ENCODE measurements at places on chromosomes 2 and 18.

DNA sequence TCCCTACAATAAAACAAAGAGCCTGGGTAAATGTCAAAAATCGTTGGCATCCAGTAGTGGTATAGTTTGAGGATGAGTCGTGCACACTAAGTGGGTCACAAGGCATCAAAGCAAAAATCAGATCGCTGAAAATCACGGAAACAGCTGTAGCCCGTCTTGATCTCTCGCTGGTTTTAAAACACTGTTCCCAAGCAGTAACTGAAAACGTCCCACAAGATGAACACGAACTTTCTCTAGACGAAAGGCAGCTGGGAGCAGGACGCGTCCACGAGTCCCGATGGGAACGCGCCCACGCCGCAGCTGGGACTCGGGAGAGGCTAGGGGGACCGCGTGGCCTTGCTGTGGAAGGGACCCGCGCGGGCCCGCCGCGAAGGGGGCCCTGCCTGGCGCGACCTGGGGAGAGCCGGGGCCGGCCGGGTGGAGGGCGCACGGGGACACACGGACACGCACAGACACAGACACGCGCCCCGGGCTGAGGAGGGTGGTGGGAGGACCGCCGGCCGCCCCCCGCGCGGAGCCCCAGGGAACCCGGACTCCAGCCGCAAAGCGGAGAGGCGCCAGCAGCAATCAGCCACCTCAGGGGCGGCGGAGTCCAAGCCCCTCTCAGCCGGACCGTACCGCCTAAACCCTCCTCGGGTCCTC, 651 bp downstream of the STK17B start:
- no peak for DNase-seq

- DNase-seq = no peak
Measured at GRCh38 chr18:74977041-74977440, 231.9 kb downstream of the PTGR3 start.

DNA sequence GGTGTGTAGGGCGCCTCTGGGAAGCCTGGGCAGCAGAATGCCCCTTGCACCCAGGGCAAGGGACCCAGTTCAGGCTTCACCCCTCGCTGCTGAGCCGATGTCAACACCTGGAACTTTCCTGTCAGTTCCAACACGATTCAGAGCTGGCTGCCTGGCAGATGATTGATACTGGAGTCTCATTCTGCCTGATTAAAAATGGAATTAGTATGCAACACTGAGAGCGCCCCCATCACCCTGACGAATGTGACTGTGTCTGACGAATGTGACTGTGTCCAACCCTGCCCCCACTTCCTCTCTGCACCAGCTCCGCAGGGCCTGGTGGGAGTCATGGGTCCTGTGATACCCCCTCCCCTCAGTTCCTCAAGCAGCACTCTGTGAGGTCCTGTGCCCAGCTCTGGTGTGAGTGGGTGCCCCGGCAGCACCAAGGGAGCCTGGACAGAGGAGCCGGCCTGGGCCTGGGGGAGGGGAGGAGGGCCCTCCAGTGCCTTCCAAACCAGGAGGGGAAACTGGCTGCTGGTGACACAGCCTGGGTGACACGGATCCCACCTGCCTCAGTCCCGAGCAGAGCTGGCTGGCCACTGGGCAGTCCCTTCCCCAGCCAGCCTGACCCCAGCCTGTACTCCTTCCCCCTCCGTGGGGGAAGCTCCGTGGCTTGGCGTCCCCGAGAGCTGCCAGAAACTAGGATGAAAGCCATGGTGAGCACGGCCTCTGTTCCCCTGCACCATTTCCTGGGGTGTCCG, 41.4 kb upstream of the ALPP start:
- no peak for DNase-seq

DNA sequence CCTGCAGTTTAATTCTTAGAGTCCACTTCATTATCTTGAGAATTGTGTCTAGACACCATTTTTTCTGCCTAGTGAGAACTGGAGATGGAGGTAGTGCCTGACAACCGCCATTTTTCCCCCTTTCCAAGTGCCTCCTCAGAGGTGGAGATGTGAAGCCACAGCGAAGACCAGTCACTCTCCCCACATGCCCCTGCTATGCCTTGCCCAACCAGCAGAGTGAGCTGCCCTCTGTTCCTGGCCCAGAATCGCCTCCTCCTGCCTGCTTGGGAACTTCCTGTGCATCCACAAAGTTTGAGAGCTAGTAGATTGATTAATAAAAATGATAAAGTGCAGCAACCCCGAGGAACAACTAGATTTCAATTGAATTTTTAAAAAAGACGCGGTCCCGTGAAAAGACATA, 123.3 kb downstream of the CLIP4 start:
- DNase-seq = peak; percentile 6

DNA sequence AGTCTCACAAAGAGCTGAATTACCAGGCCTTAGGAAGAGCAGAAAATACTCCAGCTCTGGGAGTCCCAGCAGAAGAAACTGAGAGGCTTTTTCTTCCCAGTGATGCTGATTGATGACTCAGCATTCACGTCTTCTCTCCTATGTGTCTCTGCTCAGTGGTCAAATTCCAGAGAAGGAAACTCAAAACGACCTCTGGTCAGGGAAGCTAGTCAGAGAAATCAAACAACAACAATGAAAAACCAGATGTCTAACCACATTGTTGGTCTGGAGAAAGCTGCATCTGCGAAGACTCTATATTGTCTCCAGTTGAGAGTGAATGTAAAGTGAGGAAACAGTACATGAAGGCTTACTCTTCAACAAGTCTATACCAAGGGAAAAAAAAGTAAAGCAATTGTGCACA, 28.6 kb upstream of the CERS6 start:
- DNase-seq = no peak

DNA sequence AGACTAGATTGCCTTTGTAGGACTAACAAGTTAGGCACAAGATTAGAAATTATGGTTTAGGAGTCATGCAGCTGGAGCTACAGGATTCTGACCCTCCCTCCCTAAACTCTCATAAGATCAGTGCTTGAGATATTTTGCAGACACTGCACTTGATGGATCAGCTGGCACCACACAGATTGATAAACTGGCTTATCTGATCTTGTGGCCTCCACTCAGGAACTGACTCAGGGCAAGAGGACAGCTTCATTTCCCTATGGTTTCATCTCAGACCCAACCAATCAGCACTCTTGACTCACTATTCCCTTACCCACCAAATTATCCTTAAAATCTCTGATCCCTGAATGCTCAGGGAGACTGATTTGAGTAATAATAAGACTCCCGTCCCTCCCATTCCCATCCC, 152.3 kb downstream of the DIS3L2 start:
- no peak for DNase-seq

DNA sequence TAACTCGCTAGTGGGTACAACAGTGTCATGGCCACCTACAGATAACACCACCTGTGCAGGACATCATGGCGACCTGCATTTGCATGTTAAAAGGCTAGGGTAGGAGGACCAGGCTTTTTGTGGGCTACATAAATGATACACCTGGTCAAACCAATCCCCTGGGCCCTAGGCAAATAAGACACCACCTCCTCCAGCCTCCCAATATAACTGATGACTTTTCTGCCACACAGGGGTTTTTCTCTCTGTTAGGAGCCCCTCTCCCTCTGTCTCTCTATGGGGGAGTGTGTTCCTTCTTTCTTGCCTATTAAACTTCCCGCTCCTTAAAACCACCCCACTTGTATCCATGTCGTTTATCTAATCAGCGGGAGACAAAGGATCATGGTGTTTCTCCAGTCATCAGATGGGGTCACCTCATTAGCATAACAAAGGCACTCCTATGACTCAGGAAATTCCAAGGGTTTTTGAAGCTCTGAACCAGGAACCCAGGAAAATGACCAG, 10.8 kb upstream of the BUB1 start:
- no peak for DNase-seq

GRCh38 chr18:12256951-12257350, 2.8 kb downstream of the CIDEA start:
- DNase-seq = no peak

- no peak for DNase-seq
Measured at GRCh38 chr2:3574155-3574554, 905 bp upstream of the RPS7 start.

- DNase-seq = no peak
Measured at GRCh38 chr2:121099329-121100290, 185.4 kb downstream of the TFCP2L1 start.

- no peak for DNase-seq
Measured at GRCh38 chr2:133900909-133901308, 332.6 kb upstream of the NCKAP5 start.

GRCh38 chr2:64259312-64259711, 115.1 kb upstream of the PELI1 start:
- no peak for DNase-seq

DNA sequence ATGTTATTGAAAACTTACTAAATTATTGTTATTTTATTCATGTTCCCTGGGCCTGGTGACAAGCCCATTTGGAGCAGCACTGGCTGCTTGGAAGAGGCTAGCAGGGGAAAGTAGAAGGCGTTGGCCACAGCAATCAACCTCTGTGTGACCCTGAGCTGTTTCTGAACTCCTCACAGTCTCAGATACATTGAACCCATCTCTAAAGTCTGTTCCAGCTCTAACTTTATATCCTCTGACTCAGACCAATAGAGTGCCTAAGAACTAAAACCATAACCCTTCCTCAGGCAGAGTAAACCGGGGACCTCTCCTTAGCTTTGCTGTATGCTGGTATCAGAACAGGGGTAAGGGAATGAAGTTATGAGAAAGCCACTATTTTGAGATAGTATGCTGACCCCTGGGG, 96.4 kb upstream of the NOL4 start:
- DNase-seq = no peak

DNA sequence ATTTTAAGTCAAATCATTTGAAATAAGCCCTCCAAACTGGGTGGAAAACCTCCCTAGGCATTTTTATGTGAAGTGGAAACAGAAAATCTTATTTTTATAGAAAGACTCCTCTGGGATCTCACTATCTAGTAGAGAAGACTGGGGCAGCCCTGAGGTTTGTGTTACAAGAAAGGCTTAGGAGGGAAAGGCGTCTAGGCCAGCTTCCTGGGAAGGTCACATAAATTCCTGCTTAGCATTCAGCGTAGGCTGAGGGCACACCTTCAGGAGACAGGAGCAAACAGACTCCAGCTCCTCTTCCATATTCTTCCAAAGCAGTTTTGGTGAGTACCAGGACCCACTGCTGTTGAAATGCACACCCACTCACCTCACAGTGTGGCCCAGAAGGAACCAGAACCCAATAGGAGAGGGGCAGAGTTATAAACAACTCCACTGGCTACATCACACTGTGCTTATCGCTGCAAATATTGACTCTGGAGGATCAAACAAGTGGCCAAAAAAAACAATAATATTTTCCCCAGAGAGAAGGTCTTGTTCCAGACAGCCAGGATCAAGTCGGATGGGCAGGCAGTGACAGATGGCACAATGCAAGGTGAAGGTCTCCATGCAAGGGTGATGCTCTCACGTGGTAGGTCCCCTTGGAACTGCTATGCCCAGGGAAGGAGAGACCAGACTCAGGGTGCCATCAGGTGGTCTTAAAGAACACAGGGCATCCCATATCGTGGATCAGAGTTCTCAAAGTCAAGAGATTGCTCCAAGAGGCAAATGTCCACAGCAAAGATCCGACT, 17.7 kb upstream of the IGFBP2 start:
- DNase-seq = no peak

GRCh38 chr2:213185147-213185822, 33.9 kb upstream of the IKZF2 start:
- DNase-seq = no peak

DNA sequence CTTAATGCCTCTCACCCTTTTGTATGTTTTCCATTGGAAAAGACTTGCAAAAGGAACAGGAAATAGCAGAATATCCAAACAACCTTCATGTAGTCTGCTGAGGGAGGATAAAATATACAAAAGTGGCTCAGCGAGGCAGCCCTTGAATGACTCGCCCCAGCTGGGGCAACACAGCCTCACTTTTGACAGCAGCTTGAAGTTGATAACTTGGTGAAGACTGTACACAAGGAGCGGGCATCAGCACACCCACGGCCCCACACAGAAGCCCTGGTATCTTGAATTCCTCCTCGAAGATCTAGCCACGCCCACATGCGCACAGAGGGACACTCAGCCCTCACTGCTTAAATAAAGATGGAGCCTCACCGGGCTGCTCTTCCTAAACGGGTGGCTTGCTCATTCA, 161.0 kb downstream of the IRS1 start:
- no peak for DNase-seq

DNA sequence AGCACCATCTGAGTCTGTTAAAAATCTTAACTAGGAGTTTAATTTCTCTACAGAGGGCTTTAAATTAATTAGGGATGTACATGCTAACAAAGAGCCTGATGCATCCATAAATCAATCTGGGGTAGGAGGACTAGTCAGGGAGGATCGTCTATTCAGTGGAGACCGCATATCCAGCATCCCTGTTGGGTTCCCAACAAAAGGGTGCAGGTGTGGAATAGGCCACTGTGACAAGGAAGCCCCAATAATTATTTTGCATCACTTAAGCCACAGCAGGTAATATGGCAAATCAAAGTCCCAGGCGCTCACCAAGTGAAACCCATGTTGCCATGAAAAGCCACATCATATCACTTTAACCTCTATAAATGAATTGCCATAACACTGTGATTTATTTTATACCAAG, 392.3 kb downstream of the NCKAP5 start:
- DNase-seq = no peak

- no peak for DNase-seq
Measured at GRCh38 chr2:225282858-225283710, 116.4 kb upstream of the NYAP2 start.

- DNase-seq = no peak
Measured at GRCh38 chr2:234708091-234708683, 211.3 kb upstream of the ARL4C start.

GRCh38 chr2:26347286-26347865, 787 bp upstream of the ADGRF3 start:
- no peak for DNase-seq

DNA sequence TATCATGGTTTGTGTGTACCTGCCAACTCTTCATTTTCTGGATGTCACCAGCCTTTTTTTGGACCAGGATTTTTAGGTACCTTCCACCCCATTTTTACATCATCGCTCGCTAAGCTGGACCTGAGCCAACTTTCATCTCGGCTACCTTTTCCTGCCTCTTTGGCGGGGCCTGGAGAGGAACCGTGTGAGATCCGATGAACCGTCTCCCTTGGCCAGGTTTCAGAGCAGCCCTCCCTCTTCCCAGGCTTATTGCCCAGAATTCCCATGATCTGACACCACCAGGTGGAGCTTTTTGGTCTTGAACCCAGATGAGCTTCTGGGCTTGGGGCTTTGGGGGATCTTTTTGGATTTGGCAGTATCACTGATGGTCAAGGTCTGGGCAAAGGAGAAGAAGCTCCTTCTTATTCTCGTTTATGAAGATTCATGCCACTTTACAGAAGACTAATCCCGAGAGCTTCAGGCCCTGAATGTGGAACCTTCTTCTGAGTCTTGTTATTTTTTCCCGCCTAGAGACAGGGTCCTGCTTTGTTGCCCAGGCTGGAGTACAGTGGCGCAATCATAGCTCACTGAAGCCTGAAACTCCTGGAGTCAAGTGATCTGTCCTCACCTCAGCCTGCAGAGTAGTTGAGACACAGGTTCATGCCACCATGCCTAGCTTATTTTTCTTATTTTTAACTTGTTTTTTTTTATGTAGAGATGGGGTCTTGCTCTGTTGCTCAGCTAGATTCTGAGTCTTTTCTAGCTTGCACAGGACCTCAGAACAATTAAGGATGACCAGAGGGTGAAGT, 50.4 kb downstream of the GATA6 start:
- DNase-seq = no peak

GRCh38 chr2:228516019-228516418, 334.5 kb upstream of the SPHKAP start:
- DNase-seq = no peak

Data from activated T-cell treated with anti-CD3 and anti-CD28 coated beads for 48 hours (primary cell).